ENCODE measurements at places on chromosomes 2 and 18.

GRCh38 chr2:28469304-28469703, 26.6 kb upstream of the PLB1 start:
- DNase-seq, result peak; percentile 70

DNA sequence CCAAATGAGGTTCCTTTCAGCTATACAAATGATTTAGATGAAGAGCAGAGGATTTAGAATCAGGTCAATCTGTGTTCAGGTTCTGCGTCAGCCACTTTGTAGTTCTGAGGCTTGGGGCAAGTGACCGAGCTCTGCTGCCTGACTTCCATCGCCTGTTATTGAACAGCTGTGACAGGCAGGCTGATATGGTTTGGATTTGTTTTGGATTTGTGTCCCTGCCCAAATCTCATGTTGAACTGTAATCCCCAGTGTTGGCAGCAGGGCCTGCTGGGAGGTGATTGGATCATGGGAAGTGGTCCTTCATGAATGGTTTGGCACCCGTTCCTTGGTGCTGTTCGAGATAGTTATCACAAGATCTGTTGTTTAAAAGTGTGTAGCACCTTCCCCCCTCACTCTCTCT, 18.6 kb downstream of the TYMS start:
- DNase-seq, result no peak

DNA sequence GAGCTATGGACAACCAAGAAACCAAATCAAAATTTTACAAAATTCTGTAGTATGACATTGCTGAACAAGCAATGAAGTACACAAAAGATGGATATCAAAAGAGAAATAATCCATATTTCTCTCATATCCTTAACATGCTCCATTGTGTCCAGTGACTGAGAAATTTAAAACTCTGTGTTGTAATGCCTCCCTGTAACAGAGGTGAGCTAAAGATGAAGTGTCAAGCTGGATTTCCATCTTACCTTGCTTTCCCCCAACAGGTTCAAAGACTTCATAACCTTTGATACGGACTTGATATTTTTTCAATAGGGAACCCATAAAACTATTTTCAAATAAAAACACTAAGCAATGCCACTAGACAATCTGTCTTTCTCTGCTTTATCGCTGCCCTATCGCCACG, 95.7 kb upstream of the SERTAD2 start:
- DNase-seq, result no peak

GRCh38 chr18:11946756-11947155, 34.6 kb upstream of the IMPA2 start:
- peak; percentile 35 for DNase-seq

DNA sequence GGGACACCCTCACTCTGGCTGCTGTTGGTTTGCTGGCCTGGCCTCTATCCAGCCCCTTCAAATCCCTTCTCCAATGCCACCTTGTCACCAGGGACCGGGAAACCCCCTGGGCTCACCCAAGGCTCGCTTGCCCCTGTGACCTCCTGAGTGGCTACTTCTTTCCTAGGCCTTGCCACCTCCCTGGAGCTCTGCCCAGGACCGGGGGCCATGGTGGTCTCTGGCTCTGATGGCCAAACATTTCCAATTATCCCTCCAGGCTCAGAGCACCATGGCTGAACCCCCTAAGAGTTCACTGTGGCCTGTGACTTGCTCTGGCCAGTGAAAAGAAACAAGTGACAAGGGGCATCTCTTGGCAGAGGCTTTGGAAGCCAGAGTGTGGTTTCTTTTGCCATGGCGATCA, 237.6 kb downstream of the TFCP2L1 start:
- no peak for DNase-seq

DNA sequence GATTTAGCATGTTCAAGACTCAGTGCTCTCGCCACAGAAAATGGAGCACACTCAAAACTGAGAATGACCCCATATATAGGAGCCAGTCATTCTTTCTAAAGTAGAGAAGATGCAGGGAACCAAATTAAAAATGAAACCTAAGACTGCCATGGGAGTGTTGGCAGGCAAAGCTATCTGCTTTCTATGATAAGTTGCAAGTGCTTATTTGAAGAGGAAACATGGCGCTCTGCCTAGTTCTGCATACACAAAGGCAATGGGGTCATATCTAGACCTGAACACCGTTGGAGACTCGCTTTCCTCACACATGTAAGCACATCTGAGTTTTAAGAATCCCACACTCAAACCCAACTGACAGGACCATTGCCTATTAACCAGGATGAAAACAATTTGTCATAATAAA, 292.5 kb downstream of the ALK start:
- DNase-seq, result no peak

GRCh38 chr2:178479275-178479616, 846 bp upstream of the FKBP7 start:
- DNase-seq, result no peak

DNA sequence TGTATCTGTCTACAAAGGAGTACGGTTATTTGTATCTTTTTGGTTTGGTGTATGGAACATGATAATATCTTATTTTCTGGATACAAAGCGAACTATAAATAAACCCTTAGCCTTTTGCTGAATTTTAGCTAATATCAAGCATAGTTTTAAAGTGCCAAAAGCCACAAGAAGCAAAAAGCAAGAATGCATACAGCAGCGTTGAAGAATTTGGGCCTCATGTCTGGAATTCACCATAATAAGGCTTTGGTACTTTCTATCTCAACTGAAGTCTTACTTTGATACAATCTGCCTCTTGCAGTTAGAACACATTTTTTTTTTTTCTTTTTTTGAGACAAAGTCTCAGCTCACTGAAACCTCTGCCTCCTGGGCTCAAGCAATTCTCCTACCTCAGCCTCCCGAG, 151.5 kb downstream of the ERBB4 start:
- no peak for DNase-seq

GRCh38 chr2:61882850-61883249, 5.6 kb downstream of the CCT4 start:
- no peak for DNase-seq

DNA sequence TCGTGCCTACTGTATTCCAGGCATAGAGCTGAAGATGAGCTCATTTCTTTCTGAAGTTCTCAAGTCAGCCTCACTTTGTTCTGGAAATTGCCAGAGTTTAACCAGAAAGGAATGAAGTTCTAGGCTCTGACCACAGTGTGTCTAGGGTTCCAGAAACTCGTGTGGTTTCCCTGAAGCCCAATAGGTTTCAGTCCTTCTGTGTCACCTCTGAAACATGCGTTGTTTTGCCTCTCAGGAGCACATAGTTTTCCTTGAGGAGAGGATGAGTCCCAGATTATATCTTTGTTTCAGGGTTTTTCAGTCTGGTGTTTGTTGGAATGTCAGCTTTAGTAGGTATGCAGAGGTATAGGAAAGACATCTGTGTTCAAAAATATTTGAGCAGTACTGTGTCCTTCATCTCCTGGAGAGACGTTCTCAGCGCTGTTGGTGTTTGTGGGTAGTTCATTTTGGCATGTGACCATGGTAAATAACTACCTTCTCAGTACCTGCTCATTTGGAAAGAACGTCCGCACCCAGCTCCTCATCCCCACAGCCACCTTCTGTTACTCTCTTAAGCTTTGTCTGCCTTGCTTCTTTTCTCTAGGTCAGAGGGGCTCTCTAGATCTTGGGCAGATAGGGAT, 56.6 kb downstream of the RALBP1 start:
- no peak for DNase-seq

DNA sequence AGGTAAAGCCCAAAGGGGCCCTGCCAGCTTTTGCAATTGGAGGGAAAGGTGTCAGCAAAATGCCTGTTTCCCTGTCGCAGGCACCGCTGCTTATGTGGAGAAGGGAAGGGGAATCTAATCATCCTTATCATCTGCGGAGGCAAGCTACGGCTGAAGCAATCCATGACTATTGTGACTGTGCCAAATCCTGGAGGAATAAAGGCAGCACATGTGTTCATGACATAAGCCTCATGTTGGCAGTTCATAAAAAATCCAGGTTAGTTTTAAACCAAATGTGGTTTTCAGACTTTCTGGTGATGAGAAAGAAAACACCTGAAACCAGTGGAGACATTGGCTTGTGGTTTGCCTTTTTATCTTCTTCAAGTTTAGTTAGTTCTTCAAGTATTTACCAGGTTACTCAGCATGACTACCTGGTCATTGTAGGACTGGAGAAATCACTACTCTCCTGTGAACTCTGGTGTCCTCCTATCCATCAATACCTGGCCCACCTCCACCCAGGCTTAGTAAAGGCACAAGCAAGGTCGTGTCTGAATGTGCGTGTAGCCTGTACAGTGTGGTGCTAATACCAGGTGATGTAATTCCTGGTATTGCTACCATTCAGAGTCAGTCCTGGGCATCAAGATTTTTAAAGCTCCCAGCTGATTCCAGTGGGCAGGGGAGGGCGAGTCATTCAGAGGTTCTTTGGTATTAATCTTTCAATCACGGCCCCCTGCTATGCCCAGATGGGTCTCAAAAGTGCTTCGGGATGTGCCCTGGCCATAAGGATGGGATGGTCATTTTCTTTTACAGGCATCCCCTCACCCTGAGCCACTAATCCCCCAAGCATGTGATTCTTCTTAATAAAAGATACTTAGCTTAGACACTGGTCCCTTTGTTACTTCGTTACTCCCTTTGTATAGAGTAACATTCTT, 96.8 kb downstream of the TGFA start:
- DNase-seq, result no peak

DNA sequence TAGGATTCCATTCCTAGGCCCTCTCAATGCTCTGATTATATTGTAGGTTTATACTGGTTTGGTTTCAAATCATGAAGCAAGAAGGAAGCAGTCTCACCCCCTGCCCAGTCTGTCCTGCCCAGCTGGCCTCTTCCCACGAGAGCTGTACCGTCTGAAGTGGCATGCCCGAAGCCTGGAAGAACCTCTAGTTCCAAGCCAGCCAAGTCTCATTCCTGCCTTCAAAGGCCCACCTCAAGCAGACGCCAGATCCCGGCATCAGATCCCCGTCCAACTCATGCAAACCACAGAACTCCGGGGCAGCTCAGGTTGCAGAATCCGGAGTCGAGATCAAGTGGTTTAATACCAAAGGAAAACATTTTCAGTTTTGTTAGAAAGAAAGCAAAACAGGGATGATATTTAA, 234.4 kb downstream of the LPIN1 start:
- DNase-seq, result no peak

- DNase-seq, result no peak
These were observed 37.3 kb upstream of the DNAH7 start for GRCh38 chr2:196105951-196106350.

- no peak for DNase-seq
These were observed 173.5 kb downstream of the MREG start for GRCh38 chr2:215839816-215840215.

GRCh38 chr18:30487962-30488361, 554.6 kb downstream of the DSC3 start:
- no peak for DNase-seq

GRCh38 chr2:100799686-100800085, 20.3 kb upstream of the NPAS2 start:
- no peak for DNase-seq

GRCh38 chr2:66782780-66783361, 347.9 kb downstream of the MEIS1 start:
- no peak for DNase-seq

- DNase-seq, result no peak
These were observed 158.0 kb upstream of the RBMS1 start for GRCh38 chr2:160651416-160652200.

DNA sequence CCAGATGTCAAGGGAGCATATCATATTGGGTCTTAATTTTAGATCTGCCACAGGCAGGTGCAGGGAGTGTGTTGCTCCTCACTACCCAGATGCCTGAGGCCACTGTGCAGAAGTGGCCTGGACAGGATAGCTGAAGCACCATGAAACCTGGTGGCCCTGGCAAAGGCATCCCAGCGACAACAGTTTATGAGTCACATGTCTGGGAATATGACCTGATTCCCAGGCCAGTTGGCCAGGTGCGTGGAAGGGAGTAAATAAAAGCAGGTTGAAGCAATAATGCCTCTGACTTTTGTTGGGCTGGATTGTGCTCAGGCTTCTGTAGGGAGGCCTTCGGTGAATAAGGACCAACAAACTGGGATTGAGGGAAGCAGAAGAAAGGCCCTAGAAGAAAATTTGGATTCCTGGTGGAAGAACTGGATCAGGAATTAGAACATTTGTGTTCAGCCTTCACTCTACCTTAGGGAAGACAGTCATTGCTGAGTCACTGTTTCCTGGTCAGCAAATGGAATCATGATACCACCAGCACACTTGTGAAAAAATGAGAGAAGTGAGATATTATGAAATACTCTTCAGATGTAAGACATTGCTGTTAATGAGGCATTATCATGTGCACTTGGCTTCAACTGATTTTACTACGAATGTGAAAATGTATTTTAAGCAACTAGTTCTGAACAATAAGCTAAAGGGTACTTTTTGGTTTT, 78.4 kb upstream of the ZNF516 start:
- DNase-seq, result no peak

- no peak for DNase-seq
These were observed 133.2 kb upstream of the EPAS1 start for GRCh38 chr2:46163804-46164528.

DNA sequence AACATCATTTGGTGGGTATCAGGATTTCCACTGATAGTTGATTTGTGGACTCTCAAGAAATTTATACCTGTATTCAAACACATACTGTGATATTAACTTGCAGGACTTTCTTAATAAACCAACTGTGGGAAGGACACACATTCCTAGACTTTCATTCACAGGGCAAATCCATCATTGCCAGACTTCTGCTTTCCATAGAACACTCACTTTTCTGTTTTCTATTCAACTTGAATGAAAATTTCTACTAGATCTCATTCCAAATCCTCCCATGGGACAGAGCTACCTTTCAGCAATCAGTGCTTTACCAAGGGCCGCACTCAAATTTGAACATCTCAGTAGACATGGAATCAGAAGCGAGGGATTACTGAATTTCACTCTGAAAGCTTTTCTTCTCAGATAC, 612.5 kb downstream of the IRS1 start:
- no peak for DNase-seq

GRCh38 chr2:37794717-37795116, 123.3 kb upstream of the CDC42EP3 start:
- no peak for DNase-seq

DNA sequence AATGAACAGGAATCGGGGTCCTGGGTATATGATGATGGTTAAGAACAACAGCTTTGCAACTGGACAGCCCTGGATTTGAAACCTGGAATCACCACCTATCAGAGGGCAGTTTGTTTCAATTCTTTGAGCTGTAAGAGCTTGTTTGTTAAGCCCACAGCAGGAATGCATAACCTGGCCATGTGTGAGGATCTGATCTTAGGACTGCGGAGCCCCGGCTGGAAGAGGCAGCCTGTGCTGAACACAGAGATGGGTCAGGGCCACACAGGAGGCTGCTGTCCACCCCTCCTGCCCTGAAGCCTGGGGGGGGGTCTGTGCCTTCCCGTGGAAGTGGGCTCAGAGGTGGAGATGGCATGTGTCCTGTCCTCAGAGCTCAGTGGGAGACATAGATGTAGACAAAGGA, 24.3 kb downstream of the TPO start:
- DNase-seq, result no peak

GRCh38 chr2:141508806-141509595, 621.8 kb downstream of the LRP1B start:
- DNase-seq, result no peak

DNA sequence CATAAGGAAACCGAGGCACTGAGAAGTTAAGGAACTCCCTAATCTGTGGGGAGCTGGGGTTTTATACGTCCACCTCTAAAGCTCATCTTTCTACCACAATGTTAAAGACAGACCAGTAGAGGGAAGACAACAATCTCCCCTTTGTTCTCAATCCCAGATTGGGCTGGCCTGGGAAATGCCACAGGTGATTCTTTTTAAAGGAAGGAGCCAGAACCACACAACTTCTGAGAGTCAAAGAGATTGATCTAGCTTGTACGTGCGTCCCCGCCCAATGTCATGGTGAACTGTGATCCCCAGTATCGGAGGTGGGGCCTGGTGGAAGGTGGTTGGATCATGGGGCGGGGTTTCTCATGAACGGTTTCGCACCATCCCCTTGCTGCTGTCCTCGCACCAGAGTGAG, 81.8 kb upstream of the LCLAT1 start:
- DNase-seq, result no peak

Data from adrenal gland (tissue), 19 donors.